ENCODE measurements at places on chromosomes 1 and 21.
A peak's percentile ranks its signal among the peaks of the same experiment; 100 is the strongest.

GRCh38 chr1:46516200-46516950, 26.7 kb downstream of the DMBX1 start:
- no peaks in the 10 kb centered on the region for H3K36me3 ChIP-seq
- H3K4me3 ChIP-seq: no peak overlapping the region
- DNase-seq: no peak
- no peak overlapping the region for H3K27ac ChIP-seq

DNA sequence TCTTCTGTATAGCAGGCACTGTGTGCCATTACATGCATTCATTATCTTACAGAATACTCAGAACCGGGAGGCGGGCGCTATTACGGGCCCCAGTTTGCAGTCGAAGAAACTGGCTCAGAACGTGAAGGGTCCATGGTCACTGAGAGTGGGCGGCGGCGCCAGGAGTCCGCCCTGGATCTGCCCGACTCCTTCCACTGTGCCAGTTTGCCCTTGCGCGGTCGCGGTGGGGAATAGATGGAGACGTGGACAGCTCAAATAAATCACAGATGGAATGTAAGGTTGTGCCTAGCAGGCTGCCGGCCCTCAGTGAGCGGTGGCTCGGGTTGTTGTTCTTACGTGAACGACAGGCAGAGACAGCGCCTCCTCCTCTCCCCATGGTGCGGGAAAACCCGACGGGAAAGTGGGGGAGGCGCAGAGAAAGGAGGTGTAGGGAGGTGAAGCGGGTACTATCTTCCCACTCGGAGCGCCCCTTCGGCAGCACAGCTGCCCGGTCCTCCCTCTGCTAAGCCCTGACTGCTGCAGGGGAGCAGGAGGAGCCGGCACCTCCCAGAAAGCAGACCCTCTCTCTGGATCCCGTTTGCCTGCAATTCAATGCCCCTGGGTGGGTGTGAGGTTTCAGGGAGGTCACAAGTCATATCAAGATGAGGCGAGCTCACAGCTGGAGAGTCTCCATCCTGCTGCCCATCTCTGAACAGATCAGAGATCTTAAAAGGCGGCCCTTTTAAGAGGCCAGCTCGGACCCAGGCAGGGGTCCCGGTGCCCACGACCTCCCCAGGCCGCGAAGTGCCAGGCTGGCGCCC, 1.1 kb downstream of the COL9A2 start:
- no peaks in the 10 kb centered on the region for H3K27me3 ChIP-seq
- H3K36me3 ChIP-seq: no peaks in the 10 kb centered on the region
- DNase-seq: no peak
- peak overlapping the region; percentile 60 for H3K4me3 ChIP-seq
- H3K27ac ChIP-seq: peak overlapping the region; percentile 74

DNA sequence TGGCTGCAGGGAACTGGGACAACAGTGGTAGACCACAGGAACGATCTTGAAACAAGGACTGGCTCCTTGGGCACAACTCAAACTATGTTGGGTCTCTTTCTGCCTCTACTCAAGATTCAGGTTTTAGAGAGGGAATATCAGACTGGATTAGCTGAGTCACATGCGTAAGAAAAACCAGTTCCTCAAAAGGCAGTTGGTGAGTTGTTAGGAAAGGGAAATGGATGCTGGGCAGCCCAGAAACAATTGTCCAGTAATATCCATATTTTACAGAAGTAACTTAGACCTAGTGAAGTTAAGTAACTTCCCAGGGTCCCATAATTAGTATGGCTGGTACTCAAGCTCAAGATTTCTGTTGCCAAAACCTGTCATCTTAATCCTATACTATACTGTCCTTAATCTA, 27.0 kb upstream of the TMEM39B start:
- H3K4me1 ChIP-seq: no peaks in the 10 kb centered on the region
- no peak overlapping the region for H3K4me3 ChIP-seq
- no peak overlapping the region for H3K27ac ChIP-seq
- H3K27me3 ChIP-seq: no peaks in the 10 kb centered on the region
- H3K36me3 ChIP-seq: peaks cover 29% of the 10 kb centered on the region

DNA sequence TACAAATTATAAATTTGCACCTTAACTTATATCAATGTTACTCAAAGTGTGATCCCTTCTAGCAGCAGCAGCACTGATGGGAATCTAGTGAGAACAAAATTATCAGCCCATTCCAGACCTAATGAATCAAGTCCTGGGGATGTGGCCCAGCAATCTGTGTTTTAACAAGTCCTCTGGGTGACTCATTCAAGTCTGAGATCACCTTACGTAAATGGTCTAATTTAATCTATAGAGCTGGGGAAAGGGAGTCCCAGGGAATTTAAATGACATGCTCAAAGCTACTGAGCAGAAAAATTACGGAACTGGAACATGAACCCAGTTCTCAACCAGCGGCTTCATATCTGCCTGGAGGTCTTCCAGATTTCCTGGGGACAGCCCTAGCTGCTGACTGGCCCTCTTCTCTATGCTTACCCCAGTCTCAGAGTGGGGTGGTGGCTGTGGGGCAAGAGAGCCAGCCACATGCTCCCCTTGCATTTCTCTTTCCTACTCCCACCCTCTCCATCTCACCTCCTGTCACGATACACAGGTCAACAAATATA, 220.0 kb downstream of the TM2D1 start:
- no peak for DNase-seq
- no peaks in the 10 kb centered on the region for H3K4me1 ChIP-seq
- no peak overlapping the region for H3K4me3 ChIP-seq
- no peak overlapping the region for H3K27ac ChIP-seq

GRCh38 chr1:223524930-223525451, 131.8 kb downstream of the CCDC185 start:
- no peaks in the 10 kb centered on the region for H3K27me3 ChIP-seq
- no peak overlapping the region for H3K4me3 ChIP-seq
- H3K36me3 ChIP-seq: no peaks in the 10 kb centered on the region
- H3K4me1 ChIP-seq: no peaks in the 10 kb centered on the region
- H3K27ac ChIP-seq: no peak overlapping the region

- H3K4me3 ChIP-seq: no peak overlapping the region
- no peaks in the 10 kb centered on the region for H3K4me1 ChIP-seq
- H3K27ac ChIP-seq: no peak overlapping the region
- no peak for DNase-seq
- no peaks in the 10 kb centered on the region for H3K27me3 ChIP-seq
- H3K36me3 ChIP-seq: peaks cover 2% of the 10 kb centered on the region
These were observed 68.5 kb downstream of the TPR start for GRCh38 chr1:186306533-186306932.

- peaks cover 19% of the 10 kb centered on the region for H3K27me3 ChIP-seq
- no peak for DNase-seq
- no peak overlapping the region for H3K4me3 ChIP-seq
- H3K27ac ChIP-seq: no peak overlapping the region
These were observed 10.9 kb upstream of the PROX1 start for GRCh38 chr1:213976665-213977485.
